Stimulated activated naive CD4-positive, alpha-beta T cell treated with Interleukin-2 at 50 U/mL for 16 hours (primary cell): ENCODE measurements at places on chromosomes 1 and 21.

- DNase-seq, result no peak
Observed at GRCh38 chr1:28322194-28322593, 6.6 kb upstream of the MED18 start.

- no peak for DNase-seq
Observed at GRCh38 chr21:22297575-22297974, 1299.4 kb downstream of the NCAM2 start.

- DNase-seq, result no peak
Observed at GRCh38 chr1:231691618-231692259, 65.1 kb downstream of the DISC1 start.

- DNase-seq, result no peak
Observed at GRCh38 chr1:194042736-194043135, 856.3 kb upstream of the B3GALT2 start.

GRCh38 chr1:41766041-41766440 is 152.7 kb downstream of the HIVEP3 start:
- no peak for DNase-seq

GRCh38 chr1:8439015-8439702 is 121.2 kb downstream of the SLC45A1 start:
- DNase-seq, result no peak

GRCh38 chr1:9352377-9353134 is 59.9 kb downstream of the SPSB1 start:
- no peak for DNase-seq

GRCh38 chr1:180925471-180926051 is 12.9 kb downstream of the KIAA1614 start:
- no peak for DNase-seq

- DNase-seq, result no peak
Observed at GRCh38 chr1:85049735-85050166, 1.5 kb upstream of the MCOLN3 start.

DNA sequence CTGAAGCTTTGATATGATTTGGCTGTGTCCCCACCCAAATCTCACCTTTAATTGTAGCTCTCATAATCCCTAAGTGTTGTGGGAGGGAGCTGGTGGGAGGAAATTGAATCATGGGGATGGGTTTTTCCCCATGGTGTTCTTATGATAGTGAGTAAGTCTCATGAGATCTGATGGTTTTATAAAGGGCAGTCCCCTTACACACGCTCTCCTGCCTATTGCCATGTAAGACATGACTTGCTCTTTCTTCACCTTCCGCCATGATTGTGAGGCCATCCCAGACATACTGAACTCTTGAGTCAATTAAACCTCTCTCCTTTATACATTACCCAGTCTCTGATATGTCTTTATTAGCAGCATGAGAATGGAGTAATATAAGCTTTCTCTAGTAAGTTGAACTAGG is 261.9 kb downstream of the HLX start:
- no peak for DNase-seq

- DNase-seq, result no peak
Observed at GRCh38 chr1:59532102-59532501, 235.2 kb downstream of the FGGY start.

DNA sequence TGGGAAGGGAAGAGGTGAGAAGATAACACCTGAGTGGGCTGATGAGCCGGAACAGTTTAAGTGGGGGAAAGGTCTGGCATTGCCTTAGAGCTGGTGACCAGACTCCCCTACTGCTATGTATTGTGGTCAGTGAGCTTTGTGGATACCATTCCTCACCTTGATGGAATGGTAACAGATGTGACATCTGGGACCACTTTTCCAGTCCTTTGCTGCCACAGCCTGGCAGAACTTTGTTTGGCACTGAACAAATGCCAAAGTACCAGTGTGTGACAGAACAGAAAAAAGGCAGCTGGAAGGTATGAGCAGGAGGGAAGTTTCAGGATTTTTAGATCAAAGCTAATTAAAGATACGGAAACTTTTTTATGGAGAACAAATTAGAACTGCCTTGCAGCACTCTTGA is 6.2 kb downstream of the MED8 start:
- no peak for DNase-seq

GRCh38 chr1:195335541-195335940 is 1272.7 kb downstream of the KCNT2 start:
- DNase-seq, result no peak

DNA sequence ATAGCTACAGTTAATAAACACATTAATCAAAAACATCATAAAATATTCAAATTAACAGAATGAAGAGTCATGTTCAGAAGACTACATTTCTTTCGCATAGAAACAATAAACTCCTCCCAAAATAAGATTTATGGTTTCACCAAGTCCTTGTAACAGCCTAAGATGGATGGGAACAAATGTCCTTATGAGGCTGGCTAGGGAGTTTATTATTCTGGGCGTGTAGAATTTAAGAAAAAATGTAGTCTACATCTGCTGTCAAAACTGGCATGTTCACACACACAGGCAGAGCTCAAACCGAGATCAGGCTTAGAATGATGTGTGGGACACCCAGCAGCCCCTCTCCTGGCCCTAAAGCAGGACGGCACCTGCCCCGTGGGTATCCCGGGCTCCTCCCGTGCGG is 101.1 kb downstream of the NPHP4 start:
- DNase-seq, result no peak
